ENCODE measurements at places on chromosomes 3 and 15.
A peak's percentile ranks its signal among the peaks of the same experiment; 100 is the strongest.

- no peak overlapping the region for H3K4me3 ChIP-seq
- no peaks in the 10 kb centered on the region for H3K36me3 ChIP-seq
- no peaks in the 10 kb centered on the region for H3K27me3 ChIP-seq
- no peak for DNase-seq
Measured at GRCh38 chr15:35743321-35743720, 197.4 kb upstream of the DPH6 start.

- H3K4me3 ChIP-seq: no peak overlapping the region
- H3K36me3 ChIP-seq: no peaks in the 10 kb centered on the region
Measured at GRCh38 chr3:100329800-100330489, 4.6 kb upstream of the NIT2 start.

- no peak overlapping the region for H3K4me3 ChIP-seq
- no peaks in the 10 kb centered on the region for H3K4me1 ChIP-seq
- no peak for DNase-seq
- no peaks in the 10 kb centered on the region for H3K27me3 ChIP-seq
Measured at GRCh38 chr15:88334436-88334835, 77.9 kb upstream of the NTRK3 start.

DNA sequence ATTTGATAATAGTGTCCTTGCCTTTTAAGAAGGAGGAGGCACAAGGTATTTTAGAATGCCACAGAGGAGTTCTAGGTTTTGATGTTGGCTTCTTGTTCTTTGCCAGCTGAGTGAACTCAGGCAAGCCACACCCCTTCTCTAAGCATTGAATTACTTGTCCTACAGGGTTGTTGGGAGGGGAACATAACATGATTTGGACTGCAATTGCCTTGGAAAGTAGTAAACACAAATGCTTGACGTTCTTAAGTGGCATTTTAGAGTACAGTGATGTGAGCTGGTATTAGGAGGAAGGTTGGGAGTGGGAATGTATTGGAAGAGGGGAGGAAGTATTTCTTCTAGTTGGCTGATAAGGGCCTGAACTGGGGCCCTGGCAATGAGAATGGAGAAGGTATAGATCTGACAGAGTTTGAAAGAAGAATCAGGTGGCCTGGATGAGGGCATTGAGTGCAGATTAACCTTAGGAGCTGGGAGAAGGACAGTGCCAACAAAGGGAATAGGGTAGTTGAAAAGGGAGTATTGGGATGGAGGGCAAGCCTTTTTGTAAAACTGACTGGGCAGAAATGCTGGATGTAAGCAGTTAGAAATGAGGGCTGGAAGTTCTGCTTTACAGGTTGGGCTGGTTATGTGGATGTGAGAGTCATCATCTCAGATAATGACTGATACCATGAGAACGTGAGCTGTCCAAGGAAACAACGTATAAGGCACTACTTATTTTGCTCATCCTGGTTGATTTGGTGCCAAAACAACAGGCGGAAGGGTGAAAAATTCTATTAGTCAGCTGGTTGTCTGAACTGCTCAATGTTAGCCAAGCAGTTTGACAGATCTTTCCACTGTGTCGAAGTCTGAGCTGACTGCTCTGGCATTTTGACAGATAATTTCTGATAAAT lies 16.7 kb downstream of the KAT2B start:
- no peaks in the 10 kb centered on the region for H3K36me3 ChIP-seq
- H3K4me1 ChIP-seq: no peaks in the 10 kb centered on the region
- no peak overlapping the region for H3K27ac ChIP-seq
- DNase-seq: no peak
- no peak overlapping the region for H3K4me3 ChIP-seq

DNA sequence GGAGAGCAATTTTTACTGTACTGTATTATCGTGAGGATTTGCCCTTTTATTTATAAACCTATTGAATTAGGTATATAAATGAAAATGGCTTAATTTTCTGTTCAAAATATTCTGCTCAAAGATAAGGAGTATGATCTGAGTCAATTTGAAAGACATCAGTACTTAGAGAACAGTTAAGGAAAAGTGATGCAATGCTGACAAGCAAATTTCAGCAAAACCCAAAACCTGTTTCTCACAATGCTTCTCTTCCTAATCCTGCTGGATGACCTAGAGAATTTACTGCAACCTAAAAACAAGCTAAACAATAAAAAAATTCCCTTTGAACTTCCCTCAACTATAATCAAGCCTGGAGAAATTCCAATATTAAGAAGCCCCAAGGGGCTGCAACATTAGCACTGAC lies 82.7 kb downstream of the RFX7 start:
- H3K4me3 ChIP-seq: no peak overlapping the region
- H3K27ac ChIP-seq: no peak overlapping the region
- DNase-seq: no peak

DNA sequence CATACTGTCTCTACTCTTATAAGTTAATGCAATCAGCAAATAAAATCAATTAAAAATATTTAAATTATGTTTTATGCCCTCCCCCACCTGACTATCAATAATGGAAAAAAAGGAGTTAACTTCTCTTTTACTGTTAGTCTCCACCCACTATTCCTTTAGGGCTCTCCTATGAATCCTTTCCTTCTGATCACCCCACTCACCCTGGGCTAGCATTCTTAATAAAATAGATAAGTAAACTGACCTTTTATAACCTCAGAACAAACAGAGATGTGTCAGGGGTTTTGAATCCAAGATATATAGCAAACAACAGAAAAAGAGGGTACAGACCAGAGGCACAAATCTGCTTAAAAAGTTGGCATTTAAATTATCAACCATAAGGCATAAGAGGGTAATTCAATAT lies 116.1 kb upstream of the PLXND1 start:
- H3K36me3 ChIP-seq: no peaks in the 10 kb centered on the region
- no peak overlapping the region for H3K4me3 ChIP-seq
- H3K27ac ChIP-seq: no peak overlapping the region
- no peaks in the 10 kb centered on the region for H3K27me3 ChIP-seq

DNA sequence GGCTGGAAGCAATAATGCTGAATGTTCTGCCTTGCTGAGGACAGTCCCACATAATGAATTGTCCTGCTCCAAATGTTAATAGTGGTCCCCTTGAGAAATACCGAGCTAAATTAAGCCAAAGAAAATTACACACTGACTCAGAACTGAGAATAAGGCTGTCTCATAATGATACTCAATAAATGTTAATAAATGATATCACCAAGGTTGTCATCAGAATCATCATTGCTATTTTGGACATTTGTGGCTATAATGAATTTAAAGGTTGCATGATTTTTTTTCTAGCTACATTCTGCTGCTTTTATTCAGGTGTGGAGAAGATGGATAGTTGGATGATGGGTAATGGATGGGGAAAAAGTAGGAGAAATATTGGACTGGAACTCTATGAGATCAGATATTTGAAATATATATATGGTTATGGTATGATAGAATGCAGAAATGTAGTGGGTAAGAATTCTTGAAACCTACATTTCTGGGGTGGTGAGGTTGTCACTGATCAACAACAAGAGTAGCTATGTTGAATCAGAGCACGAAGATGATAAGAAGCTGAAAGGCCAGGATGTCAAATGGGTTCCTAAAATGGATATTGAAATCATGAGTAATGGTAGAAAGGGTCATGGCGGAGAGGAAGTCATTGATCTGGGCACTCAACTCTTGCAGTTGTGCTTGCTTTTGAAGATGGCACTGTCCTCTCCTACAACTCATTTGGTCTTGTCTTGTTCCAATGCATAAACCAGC lies 12.8 kb downstream of the CHST2 start:
- no peaks in the 10 kb centered on the region for H3K27me3 ChIP-seq
- H3K4me1 ChIP-seq: peaks cover 13% of the 10 kb centered on the region
- no peaks in the 10 kb centered on the region for H3K36me3 ChIP-seq
- no peak for DNase-seq
- no peak overlapping the region for H3K27ac ChIP-seq

GRCh38 chr3:142952272-142953193 lies 10.9 kb downstream of the PAQR9 start:
- peaks cover 1% of the 10 kb centered on the region for H3K4me1 ChIP-seq

DNA sequence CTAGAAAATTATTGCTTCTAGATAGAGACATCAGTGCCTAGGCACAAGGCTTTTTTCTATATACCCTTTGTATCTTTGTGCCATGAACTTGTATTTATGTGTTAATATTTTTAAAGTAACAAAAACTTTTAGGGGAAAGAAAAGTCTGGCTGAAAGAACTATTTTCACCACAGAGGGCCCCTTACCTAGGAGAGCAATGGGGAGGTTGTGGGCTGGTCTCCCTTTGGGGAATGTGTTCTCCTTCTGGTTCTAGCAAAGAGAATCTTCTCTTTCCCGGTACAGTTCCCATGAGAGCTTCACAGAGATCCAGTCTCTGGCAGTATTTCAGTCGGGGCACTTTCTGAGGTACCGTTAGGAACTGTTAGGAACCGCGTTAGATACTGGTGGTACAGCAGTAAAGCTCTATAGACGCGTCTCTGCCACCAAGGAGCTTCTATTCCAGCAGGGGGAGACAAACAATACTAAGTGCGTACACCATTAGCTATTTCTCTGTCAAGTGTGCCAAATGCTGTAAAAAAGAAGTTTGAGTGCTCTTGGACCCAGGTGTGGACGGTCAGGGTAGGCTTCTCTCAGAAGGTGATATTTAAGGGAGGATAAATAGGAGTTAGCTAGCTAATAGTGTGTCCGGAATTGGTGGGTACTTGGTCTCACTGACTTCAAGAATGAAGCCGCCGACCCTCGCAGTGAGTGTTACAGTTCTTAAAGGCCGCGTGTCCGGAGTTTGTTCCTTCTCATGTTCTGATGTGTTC lies 4.6 kb upstream of the EPB42 start:
- H3K4me1 ChIP-seq: no peaks in the 10 kb centered on the region
- no peak overlapping the region for H3K27ac ChIP-seq
- H3K36me3 ChIP-seq: no peaks in the 10 kb centered on the region
- DNase-seq: peak; percentile 37

DNA sequence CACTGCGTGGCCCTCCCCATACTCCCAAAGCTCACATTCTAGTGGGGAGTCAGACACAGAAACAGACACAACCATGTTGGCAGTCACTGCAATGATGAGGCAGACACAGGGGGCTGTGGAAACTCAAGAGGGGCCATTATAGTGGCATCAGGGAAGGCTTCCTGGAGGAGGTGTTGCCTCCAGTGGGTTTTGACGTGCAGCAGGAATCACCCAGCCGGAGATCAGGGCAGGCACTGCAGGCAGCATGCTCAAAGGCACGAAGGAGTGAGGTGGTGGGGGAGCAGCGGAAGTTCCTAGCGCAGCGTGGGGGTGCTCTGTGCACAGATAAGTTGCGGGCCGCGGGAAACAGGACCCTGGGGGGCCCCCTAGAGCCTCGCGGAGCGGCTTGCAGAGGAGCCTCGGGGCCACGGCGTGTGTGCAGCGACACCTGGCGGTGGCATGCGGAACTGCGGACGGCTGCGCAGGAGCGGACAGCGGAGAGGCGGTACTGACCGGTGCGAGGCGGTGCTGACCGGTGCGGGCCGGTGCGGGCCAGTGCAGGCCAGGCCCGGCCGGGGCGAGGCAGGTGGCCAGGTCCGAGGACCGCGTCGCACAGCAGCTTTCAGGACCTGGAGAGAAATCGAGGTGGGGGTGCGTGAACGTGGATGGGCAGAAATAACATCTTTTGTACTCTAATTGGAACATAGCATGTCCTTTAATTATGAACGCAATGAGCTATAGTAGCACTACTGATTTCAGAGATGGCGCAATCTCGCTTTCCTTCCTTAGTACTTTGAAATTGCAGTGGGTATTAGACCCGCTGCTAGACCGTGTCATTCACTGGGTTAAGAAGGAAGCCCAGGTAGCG lies 101.5 kb downstream of the FBLN2 start:
- H3K4me1 ChIP-seq: peaks cover 27% of the 10 kb centered on the region
- no peak overlapping the region for H3K27ac ChIP-seq
- no peak overlapping the region for H3K4me3 ChIP-seq
- H3K36me3 ChIP-seq: no peaks in the 10 kb centered on the region
- DNase-seq: peak; percentile 85
- H3K27me3 ChIP-seq: peaks cover 6% of the 10 kb centered on the region

GRCh38 chr3:177802151-177802900 lies 605.0 kb upstream of the TBL1XR1 start:
- H3K27me3 ChIP-seq: no peaks in the 10 kb centered on the region
- H3K4me3 ChIP-seq: no peak overlapping the region
- no peaks in the 10 kb centered on the region for H3K4me1 ChIP-seq
- no peak overlapping the region for H3K27ac ChIP-seq
- no peak for DNase-seq

- peaks cover 19% of the 10 kb centered on the region for H3K4me1 ChIP-seq
- H3K27me3 ChIP-seq: no peaks in the 10 kb centered on the region
- H3K27ac ChIP-seq: no peak overlapping the region
- DNase-seq: peak; percentile 23
- no peaks in the 10 kb centered on the region for H3K36me3 ChIP-seq
Measured at GRCh38 chr15:101121511-101122090, 130.2 kb downstream of the CHSY1 start.

GRCh38 chr15:40825661-40826422 lies 2.7 kb downstream of the PPP1R14D start:
- no peak overlapping the region for H3K4me3 ChIP-seq
- no peak for DNase-seq
- no peak overlapping the region for H3K27ac ChIP-seq
- no peaks in the 10 kb centered on the region for H3K36me3 ChIP-seq

DNA sequence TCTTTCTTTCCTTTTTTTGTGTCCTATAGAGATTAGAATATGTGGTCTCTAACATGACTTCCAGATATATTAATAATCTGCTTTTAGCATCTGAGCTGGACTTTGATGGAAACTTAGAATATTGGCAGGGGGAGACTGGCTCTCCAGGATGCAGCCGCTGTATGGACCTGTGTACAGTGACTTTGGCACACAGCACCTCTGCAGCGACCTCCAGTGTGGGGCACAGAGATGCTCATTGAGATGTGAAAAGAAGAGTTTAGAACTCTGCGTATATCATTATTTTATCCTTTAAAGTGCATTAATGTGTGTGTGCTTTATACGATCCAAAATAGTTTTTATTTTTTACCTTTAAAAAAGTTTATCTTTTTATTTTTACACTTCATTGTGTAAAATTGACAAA lies 18.3 kb downstream of the CFAP161 start:
- H3K27ac ChIP-seq: no peak overlapping the region
- no peak for DNase-seq
- no peak overlapping the region for H3K4me3 ChIP-seq
- H3K36me3 ChIP-seq: no peaks in the 10 kb centered on the region

- H3K4me3 ChIP-seq: no peak overlapping the region
- H3K36me3 ChIP-seq: no peaks in the 10 kb centered on the region
- H3K27ac ChIP-seq: no peak overlapping the region
- no peaks in the 10 kb centered on the region for H3K27me3 ChIP-seq
- H3K4me1 ChIP-seq: peaks cover 6% of the 10 kb centered on the region
- DNase-seq: no peak
Measured at GRCh38 chr3:177279118-177279815, 82.0 kb upstream of the TBL1XR1 start.

DNA sequence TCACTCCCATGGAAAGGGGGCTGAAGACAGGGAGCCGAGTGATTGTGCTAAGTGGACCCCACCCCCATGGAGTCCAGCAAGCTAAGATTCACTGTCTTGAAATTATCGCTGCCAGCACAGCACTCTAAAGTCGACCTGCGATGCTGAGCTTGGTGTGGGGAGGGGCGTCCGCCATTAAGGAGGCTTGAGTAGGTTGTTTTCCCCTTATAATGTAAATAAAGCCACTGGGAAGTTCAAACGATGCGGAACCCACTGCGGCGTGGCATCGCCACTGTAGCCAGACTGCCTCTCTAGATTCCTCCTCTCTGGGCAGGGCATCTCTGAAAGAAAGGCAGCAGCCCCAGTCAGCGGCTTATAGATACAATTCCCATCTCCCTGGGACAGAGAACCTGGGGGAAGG lies 10.9 kb upstream of the SRGAP3 start:
- H3K36me3 ChIP-seq: no peaks in the 10 kb centered on the region
- no peak overlapping the region for H3K4me3 ChIP-seq
- no peaks in the 10 kb centered on the region for H3K27me3 ChIP-seq
- no peak overlapping the region for H3K27ac ChIP-seq
- no peak for DNase-seq
